ENCODE measurements at places on chromosomes 5 and 9. TPM values are rescaled to one million over a fixed set of nuclear protein-coding genes. Genes with fewer than 3 reads are reported as not detected.

GRCh38 chr9:94480205-94480604 lies 74.7 kb upstream of the PCAT7 start:
- DNase-seq = no peak

GRCh38 chr9:114389612-114390368 lies 2.0 kb upstream of the AKNA start:
- DNase-seq = no peak

- no peak for DNase-seq
Observed at GRCh38 chr9:137912671-137913070, 35.1 kb downstream of the CACNA1B start.

- no peak for DNase-seq
Observed at GRCh38 chr9:125890826-125891225, 143.7 kb downstream of the PBX3 start.

DNA sequence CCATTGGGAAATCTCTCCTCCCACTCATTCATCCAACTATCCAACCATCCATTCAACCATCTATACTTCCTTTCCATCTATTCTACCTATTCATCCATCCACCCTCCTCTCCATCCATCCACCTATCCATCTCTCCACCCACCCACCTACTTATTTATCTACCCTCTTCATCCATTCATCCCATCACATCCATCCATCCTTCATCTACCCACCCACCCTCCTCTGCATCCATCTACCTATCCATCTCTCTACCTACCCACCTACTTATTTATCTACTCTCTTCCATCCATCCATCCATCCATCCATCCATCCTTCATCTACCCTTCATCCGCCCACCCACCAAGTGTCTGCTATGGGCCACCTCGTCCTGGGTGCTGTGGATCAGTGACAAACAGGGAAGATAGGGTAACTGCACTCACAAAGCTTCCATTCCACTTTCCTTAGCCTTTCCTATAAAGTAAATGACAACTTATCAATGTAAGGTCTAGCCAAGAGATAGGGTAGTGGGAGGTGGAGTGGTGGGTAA lies 96.8 kb upstream of the PANK3 start:
- no peak for DNase-seq

DNA sequence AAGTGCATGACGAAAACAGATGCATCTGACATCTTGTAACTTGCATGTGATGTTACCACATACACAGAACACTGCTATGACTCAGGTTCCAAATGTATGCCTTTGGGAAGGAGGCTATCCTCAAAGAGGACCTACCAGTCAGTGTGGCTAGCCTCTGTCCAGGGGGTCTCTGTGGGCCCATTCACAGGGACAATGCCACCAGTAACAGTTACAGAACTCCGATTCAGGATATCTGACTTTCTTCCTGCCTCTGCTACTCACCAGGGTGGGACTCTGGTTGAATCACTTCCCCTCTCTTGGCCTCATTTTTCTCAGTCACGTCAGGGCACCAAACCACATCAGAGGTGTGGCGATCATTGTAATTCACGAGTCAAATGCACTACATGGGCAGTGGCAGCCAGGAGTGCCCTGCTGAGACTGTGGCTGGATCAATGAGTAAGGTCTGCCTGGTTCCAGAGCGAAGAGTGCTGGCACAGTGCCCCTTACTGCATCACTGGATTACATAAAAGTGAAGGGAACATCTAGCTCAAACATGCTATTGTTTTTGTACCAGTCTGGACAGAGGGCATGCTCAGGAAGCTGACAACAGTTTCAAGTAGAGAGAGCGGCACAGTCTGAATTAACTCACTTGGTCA lies 13.2 kb downstream of the ATOX1 start:
- no peak for DNase-seq

- DNase-seq = no peak
Observed at GRCh38 chr9:29126783-29127182, 1553.5 kb upstream of the C9orf72 start.

- DNase-seq = no peak
Observed at GRCh38 chr5:81850501-81851357, 99.8 kb upstream of the SSBP2 start.

GRCh38 chr5:32708949-32709348 lies 2.2 kb upstream of the NPR3 start:
- DNase-seq = no peak

GRCh38 chr9:7533376-7534090 lies 266.0 kb downstream of the DMAC1 start:
- no peak for DNase-seq

- DNase-seq = no peak
Observed at GRCh38 chr9:60546406-60546805, 367.8 kb upstream of the SPATA31A5 start.

- DNase-seq = no peak
Observed at GRCh38 chr9:115640887-115641286, 512.7 kb upstream of the PAPPA start.

DNA sequence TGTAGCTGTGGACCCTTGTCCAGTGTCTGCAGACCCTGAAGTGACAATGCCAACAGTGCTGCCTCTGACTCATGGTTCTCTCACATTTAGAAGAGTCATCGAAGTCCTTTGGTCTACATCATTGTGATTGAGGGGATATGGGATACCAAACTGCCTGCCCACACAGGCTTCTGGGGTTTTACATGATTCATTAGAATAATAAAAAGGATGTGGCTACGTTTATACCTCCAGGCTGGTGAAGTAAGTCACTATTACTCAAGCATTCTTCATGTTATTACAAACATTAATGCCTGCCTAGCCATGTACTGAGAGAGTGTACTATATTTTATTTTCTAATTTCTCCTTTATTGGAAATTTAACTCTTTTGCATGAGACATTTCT lies 365.7 kb downstream of the SPATA31D1 start:
- no peak for DNase-seq

- no peak for DNase-seq
Observed at GRCh38 chr5:91130759-91131158, 252.4 kb downstream of the ARRDC3 start.

DNA sequence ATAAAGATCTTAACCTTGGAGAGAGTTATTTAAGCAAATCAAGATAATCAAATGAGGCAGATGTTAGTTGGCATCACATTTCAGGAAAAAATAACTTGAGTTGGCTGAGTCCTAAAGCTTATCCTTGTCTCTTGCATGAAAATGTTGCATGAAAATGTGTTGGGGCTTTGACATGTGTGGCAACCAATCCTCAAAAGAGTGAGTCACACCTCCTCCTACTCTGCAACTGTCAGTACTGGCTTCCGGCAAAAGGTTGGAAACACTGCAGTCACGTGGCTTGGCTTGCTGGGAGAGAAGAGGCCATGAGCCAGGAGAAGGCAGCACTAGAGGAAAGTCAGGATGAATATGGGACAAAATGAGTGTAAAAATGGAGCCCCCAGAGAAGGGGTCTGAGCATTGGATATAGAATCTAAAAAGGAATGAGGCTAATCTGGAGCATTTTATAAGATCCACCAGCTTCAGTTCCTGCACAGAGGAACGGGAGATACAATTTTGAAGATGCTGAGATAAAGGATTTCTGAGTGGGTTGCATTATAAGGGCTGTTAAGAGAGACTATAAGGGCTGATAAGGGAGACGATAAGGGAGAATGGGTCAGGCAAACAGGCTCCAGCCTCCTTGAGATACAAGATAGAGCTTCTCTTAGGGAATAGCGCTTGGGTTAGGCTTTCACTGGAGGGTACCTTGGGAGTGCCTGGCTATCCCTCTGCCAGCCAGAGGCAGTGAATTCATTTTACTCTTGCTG lies 43.1 kb downstream of the SPATA31D1 start:
- DNase-seq = no peak

- no peak for DNase-seq
Observed at GRCh38 chr9:138053321-138053868, 175.8 kb downstream of the CACNA1B start.

- DNase-seq = no peak
Observed at GRCh38 chr9:72575666-72576065, 54.3 kb downstream of the TMC1 start.

DNA sequence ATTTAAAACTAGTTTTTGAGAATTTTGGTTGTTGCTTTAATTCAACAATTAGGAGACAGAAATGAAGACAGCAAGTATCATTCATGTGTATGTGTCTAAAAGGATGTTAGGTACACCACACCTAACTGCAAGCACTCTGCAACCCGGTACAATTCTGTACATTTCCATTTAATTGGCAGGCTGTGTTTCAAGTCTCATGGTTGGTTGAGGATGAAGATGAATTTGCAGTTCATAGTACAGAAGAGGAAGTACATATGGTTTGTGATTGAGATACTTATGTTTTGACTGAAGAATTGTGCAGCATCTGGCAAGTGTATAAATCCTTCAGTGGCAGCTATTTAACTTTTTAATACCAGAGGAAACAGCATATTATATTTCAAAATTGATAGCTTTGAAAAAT lies 628.7 kb upstream of the ZNF608 start:
- DNase-seq = no peak

DNA sequence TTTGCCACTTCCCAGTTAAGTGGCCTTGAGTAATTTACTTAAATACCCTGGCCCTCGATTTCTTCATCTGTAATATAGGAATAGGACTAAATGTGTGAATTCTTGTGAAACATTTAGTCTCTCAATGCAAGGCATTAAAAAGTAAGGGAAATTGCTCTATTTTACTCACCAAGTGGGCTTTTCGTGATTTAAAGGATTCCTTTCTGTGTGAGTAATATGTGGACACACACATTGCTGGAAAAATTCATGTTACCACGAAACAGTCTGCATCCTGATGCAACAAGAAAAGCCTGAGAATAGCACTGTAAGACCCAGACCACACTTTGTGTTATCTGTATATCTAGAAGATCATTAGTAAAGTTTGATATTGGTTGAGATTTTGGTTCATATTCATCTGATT lies 1243.0 kb upstream of the CDH9 start:
- DNase-seq = no peak

DNA sequence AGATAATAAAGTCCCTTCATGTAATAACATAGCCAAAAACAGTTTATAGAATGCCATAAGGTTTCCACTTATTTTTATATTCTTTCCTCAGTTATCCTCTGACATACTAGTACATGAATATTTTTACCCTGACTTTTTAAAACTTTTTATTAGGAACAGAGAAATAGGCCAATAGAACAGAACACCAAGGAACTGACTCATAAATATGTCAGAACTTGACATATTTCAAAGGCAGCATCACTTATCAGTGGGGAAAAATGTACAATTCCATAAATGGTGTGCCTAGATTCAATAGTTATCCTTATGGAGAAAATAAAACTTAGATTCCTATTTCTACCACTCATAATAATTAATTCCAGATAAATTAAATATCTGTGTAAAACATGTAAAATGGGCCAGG lies 9.4 kb downstream of the STARD4 start:
- DNase-seq = no peak

GRCh38 chr9:80383331-80383730 lies 811.6 kb downstream of the TLE4 start:
- DNase-seq = no peak

DNA sequence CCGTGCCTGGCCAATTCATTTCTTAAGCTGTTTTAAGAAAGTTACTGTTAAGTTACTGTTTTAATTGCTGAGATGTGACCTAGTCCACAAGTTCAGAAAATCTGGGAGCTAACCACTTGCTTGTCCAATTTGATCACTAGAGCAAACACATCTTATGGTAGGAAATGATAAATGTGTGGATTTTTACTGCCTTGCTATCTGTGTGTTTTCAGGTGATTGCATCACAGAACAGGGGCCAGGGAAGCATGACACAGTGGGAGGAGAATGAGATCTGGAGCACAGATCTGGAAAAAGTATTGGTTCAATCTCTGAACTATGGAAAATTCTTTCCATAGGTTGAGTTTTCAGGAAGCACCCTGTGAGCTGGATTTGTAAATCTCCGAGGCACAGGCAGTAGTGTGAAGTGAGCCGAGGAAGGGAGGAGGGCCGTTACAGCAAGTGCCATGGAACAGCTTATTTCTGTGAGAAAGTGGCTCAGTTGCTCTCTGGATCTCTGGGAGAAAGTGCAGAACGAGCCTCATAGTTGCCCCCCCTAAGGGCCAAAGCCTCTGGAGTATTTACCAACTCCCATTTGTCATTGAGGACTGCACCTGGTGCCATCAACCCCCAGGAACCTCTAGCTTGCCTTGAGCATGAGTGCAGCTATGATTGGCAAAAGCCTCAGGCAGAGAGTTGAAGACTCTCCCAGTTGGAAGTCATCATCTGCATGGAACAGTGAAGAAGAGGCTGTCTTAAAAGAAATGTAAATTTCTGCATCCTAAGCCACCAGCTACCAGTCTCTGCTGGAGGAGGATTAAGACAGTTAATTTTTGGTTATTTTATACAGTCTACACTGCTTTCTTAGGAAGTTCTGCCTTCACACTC lies 161.8 kb upstream of the CLINT1 start:
- no peak for DNase-seq

DNA sequence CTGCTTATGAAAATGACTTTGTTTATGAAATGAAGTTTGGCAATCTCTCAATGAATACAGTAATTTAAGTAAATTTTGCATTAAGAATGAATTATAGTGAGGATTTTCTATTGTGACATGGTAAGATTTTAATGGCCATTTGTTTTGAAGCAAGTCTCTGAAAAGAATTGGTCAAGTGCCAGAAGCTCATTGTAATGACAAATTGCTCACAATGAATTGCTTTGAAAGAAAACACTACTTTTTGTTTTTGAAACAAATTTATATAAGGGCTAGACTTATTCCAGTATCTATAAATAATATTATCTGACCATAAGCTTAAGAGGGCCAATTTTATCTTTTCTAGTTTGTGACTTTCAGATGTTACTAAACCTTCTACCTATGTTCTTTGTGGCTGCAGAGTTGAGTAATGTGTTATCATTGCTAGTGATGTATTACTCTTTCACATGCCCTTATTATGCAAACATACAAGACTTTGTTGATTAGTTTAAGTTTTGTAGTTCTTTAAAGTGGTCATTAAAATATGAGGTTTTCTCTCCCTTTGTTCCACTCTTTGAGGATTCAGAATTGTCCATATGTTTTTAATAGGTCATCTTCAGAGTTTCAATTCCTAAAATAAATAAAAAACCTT lies 93.0 kb upstream of the ZNF608 start:
- DNase-seq = peak; percentile 46

TAF1L gene
- 0.10 TPM for polyA plus RNA-seq

SQSTM1 gene
- 82.5 TPM for polyA plus RNA-seq

PRR16 gene
- 1.7 TPM for polyA plus RNA-seq

ARHGEF28 gene
- 60.1 TPM for polyA plus RNA-seq

SOX30 gene
- polyA plus RNA-seq = 0.50 TPM

GDF9 gene
- 2.1 TPM for polyA plus RNA-seq

GDA gene
- 0.47 TPM for polyA plus RNA-seq

ANAPC2 gene
- 42.9 TPM for polyA plus RNA-seq

LIX1 gene
- 4.9 TPM for polyA plus RNA-seq

CBY3 gene
- polyA plus RNA-seq = 0.30 TPM

KCNN2 gene
- 4.0 TPM for polyA plus RNA-seq

NDFIP1 gene
- 135 TPM for polyA plus RNA-seq

SPATA31A3 gene
- not detected for polyA plus RNA-seq

CATSPER3 gene
- 1.7 TPM for polyA plus RNA-seq
